ENCODE measurements at places on chromosomes 3 and 15. TPM values are rescaled to one million over a fixed set of nuclear protein-coding genes. Genes with fewer than 3 reads are reported as not detected.

GRCh38 chr15:50107591-50108408, 11.2 kb downstream of the ATP8B4 start:
- no peak for DNase-seq

DNA sequence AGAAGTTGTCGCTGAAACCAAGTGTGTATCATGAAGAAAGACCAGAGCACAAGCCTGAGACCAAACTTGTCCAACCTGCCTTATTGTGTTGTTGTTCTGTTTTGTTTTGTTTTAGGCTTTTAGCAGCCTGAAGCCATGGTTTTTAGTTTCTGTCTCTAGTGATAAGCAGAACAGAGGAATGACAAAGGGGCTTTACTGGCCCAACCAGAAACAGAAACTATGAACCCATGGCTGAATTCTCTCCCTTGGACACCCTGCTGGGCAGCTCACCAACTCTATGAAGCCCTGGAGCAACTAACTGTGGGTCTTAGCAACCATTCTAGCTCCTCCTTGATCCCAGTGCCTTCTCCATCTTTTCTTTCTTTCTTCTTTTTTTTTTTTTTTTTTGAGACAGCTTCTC, 30.3 kb downstream of the HCLS1 start:
- DNase-seq: no peak

DNA sequence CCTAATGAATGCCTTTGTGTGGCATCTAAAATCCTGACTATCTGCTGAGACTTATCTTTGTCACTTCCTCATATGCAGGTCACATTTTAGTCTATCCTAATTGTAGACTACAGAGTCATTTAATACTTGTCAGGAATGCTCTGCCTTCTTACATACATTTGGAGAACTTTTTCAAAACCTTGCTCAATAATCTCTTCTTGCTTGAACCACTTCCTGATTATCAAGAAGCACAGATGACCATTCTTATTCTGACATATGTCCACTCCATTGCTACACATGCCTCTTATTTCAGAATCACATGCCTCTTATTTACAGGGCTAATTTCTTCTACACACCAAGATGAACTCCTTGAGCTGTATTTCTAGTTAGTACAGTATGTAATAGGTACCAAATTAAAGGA, 400.3 kb downstream of the TBC1D5 start:
- no peak for DNase-seq

DNA sequence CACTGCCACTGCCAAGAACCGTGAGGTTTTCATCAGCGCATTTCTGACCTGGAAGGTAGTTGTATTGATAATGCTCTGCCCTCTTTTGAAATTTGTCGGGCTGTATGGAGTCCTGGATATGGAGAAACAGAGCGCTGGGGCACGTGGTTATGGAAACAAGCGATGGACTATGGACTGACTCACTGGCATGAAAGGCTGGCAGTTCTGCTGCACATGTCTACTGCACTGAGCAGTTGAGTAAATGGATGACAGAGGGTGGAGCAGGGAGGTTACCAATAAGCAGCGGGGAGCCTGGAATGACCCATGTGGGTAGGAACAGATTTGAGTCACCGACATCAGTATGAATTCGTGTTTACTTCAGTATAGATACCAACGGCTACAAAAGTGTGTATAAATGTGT, 429.5 kb downstream of the OCA2 start:
- no peak for DNase-seq

DNA sequence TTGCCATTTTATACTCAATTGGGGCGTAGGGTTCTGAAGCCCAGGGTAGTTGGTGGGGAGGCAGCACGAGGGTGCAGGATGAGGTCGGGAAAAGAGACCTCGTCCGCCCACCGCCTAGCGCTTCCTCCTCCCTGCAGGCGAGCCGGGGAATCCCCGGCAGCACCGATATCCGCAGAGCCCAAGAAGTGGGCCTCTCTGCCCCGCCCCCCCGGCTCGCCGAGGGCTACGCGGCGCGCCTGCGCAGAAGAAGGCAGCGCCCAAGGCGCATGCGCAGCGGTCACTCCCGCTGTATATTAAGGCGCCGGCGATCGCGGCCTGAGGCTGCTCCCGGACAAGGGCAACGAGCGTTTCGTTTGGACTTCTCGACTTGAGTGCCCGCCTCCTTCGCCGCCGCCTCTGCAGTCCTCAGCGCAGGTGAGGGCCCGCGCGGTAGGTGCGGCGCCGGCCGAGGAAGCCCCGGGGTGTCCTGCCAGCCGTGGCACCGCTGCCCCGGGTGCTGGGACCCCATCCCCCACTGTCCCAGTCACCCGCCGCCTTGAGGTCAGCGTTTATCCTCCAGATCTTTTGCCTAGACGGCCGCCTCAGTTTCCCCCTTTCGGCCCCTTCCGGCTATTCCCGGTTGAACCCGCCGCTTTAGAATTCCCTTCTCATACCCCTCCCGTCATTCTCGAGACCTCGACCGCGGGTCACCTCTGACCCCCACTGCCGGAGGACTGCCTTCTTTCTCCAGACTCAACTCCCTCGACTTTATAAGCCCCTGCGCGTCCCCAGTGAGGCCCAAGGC, at the start of gene ALAS1:
Gene ALAS1 (plus strand): TSS at position 319 of the 784 bp plus-strand sequence. CDS start 1,082 bp downstream, outside the sequence.
- peak; percentile 91 for DNase-seq

- DNase-seq: no peak
Measured at GRCh38 chr3:41143421-41144031, 55.8 kb upstream of the CTNNB1 start.

DNA sequence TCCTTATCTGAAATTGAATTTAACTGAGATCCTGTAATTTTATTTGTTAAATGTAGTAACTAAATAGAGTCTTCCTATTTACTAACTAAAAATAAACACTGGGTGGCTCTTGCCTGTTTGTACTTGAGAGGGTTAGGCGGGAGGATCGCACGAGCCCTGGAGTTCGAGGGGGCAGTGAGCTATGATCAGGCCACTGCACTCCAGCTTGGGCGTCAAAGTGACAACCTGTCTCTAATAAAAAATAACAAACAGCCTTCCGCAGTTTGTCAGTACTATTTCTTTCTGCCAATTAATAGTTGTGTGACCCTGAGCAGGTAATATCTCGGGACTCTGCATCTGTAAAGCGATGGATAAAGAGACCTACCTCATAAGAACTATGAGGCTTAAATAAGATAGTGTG, 768 bp upstream of the PDE12 start:
- DNase-seq: no peak

Gene DPH6
- total RNA-seq: 10.6 TPM

DNA sequence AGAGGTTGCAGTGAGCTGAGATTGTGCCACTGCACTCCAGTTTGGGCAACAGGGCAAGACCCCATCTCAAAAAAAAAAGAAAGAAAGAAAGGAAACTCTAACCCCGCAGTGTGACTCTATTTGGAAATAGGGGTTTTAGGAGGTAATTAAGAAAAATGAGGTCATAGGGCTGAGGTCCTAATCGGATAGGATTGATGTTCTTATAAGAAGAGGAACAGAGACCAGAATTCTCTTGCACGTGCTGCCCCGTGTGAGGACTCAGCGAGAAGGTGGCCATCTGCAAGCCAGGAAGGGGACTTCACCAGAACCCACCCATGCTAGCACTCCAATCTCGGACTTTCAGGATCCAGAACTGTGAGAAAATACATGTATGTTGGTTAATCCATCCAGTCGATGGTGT, 25.8 kb downstream of the KLHL6 start:
- DNase-seq: no peak

- no peak for DNase-seq
Measured at GRCh38 chr15:47618241-47618640, 99.1 kb upstream of the SEMA6D start.
